ENCODE measurements at places on chromosomes 12 and 14. TPM values are rescaled to one million over a fixed set of nuclear protein-coding genes. Genes with fewer than 3 reads are reported as not detected.

MED13L gene
- 176 TPM for total RNA-seq

DNA sequence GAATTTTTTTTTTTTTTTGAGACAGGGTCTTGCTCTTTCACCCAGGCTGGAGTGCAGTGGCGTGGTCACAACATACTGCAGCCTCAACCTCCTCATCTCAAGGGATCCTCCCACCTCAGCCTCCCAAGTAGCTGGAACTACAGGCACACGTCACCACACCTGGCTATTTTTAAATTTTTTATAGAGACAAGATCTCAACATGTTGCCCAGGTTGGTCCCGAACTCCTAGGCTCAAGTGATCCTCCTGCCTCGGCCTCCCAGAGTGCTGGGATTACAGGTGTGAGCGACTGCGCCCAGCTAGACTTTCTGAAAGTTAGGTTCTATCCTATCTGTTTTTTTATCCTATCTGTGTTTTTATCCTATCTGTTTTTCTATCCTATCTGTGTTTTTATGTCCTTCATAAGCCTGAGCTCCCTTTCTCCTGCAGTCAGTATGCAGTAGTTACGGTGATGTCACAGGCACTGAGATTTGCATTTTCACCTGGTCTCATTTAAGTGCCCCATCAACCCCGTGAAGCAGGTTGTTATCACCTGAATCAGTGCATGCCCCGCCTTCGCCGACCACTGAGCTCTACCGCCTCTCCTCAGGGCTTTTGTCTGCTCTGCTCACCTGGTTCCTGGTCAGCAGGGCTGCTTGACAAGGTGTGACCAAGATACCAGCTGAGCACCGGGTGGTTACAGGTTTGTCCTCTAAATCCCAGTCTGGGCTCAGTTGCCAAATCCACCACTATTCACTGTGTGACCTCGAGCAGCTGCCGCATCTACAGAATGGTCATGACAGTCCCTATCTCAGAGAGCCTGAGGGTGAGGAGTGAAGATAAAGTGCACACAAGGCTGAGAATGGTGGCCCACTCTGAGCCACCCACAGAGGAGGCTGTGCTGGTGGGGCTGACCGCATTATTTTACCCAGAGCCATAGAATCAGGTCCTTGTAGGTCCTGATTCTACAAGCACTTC is 33.1 kb downstream of the SYNDIG1L start:
- DNase-seq, result no peak
- no peaks in the 10 kb centered on the region for H3K4me1 ChIP-seq
- no peak overlapping the region for H3K27ac ChIP-seq
- H3K4me3 ChIP-seq, result no peak overlapping the region

DNA sequence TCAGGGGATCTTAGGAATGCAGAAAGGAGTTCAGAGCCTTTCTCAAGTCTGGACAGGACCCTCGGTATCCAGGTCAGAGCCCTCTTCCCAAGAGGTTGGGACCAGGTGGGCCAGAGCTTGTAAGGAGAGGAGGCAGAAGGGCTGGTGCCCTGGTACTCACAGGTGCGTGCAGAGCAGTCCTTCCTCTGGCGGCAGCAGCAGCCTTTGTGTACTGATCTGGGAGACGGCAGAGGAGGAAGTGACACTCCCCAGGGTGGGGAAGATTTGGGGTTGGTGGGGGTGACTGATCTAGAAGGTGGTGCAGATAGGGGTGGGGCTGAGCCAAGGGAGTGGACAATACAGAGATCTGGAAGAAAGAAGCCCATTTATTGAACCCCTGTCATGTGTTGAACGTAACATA is at the start of gene ITGB7:
ITGB7 (minus strand) TSS at position 210 of the 400 bp plus-strand sequence. CDS start 6,808 bp downstream, outside the sequence.
- peaks cover 13% of the 10 kb centered on the region for H3K4me1 ChIP-seq
- no peaks in the 10 kb centered on the region for H3K27me3 ChIP-seq
- H3K36me3 ChIP-seq, result peaks cover 11% of the 10 kb centered on the region
- H3K27ac ChIP-seq, result no peak within 1 kb of the TSS
- DNase-seq, result no peak

NABP2 gene
- 52.9 TPM for total RNA-seq

DNA sequence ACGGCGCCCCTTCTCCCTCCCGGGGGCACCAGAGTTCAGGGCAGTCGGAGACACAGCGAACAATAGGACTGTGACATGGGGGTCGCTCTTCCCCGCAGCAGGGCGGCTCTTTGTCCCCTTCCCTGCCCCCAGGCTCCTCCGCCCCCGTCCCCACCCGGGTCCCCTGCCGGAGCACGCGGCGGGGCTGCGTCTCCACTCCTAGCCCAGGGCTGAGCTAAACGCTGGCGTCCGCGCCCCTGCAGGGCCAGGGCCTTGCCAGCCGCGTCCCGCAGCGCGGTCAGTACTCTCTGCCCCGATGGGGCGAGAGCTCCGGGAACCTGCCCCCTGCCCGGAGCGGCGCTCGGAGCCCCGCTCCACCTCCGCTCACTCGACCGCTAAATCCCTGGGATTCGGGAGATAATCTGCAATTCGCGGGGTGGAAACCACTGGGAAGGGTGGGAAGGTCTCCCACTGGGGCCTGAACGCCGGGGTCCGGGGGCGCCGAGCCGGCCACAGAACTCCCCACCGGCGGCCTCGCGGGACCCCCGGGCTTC is 825 bp upstream of the CCDC85C start:
- no peaks in the 10 kb centered on the region for H3K27me3 ChIP-seq
- DNase-seq, result no peak
- H3K4me1 ChIP-seq, result peaks cover 32% of the 10 kb centered on the region

DNA sequence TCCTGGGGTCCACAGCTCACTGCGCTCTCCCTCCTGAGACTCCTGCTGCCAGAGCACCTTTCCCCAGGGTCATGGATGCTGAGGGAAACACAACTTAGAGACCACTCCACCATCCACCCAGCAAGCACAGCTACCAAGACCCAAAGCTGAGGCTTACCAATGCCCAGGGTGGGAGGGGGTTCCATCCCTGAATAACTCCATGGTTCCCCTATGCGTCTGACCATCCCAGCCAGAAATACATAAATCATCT is 36.3 kb downstream of the DAD1 start:
- no peaks in the 10 kb centered on the region for H3K36me3 ChIP-seq
- H3K27me3 ChIP-seq, result no peaks in the 10 kb centered on the region
- no peak overlapping the region for H3K27ac ChIP-seq
- H3K4me1 ChIP-seq, result peaks cover 3% of the 10 kb centered on the region
- no peak for DNase-seq

- peaks cover 7% of the 10 kb centered on the region for H3K4me1 ChIP-seq
- H3K27me3 ChIP-seq, result no peaks in the 10 kb centered on the region
- peak overlapping the region; percentile 30 for H3K27ac ChIP-seq
- H3K4me3 ChIP-seq, result peak overlapping the region; percentile 28
- H3K36me3 ChIP-seq, result no peaks in the 10 kb centered on the region
Observed at GRCh38 chr12:50597200-50598195, 92.7 kb downstream of the DIP2B start.

DNA sequence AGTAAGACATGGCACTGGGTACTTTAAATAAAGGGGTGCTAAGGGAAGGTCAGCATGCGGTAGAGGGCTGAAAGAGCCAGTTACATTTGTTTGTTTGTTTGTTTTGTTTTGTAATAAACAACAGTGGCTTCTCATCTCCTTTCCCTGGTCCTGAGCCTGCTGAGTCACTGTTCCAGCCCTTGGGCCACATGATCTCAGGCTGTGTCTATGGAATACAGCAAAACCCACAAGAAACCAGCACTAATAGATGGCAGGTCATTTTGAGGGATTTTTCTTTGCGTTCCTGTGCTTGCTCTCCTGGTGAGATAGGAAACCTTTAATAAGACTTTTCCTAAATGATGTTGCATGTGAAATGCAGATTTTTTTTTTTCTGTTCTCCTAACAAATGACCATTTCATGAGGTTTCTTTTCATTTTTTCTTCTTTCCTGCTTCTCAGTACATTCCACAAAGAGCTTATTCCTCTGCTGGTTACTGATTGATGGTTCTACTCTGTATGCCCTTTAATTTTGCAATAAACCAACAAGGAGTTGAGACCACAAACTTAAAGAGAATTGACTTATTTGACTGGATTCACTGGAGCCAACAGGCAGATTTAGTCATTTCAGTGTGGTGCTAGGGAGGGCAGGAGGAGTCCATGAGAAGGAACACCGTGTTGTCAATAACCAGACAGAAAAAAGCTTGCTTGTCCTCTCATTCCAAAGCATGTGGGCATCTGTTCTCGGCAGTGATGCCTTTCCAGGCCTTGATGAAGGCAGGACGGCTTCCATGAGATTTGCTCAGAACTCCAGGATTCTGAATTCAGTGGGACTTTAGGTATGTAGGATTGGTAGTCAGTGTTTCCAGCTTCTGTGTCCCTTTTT is 459.2 kb downstream of the RAD51B start:
- no peaks in the 10 kb centered on the region for H3K27me3 ChIP-seq
- H3K27ac ChIP-seq, result peak overlapping the region; percentile 3
- no peaks in the 10 kb centered on the region for H3K36me3 ChIP-seq

GRCh38 chr12:14920475-14921126 is 17.7 kb downstream of the ERP27 start:
- no peaks in the 10 kb centered on the region for H3K27me3 ChIP-seq
- H3K4me1 ChIP-seq, result no peaks in the 10 kb centered on the region
- DNase-seq, result no peak
- no peak overlapping the region for H3K4me3 ChIP-seq
- H3K36me3 ChIP-seq, result no peaks in the 10 kb centered on the region
- no peak overlapping the region for H3K27ac ChIP-seq

OAS1 gene
- total RNA-seq, result 0.64 TPM

DNA sequence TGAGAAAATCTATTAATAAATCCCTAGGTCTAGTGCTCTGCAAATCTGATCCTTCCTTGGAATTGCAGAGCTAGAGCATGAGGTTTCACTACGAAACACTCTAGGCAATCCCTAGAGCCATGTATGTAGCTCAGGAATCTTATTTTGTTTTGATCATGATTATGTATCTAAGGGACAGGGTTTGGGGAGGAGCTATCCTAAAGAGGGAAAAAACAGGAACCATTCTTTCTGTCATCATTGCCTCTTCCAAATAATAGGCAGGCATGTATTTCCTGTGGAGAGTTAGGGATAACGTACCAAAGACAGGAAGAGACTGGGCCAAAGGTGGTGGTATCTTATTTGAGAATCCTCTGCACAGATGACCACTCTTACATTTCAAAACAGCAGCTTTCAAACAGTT is 88.8 kb upstream of the GTF2A1 start:
- H3K4me1 ChIP-seq, result no peaks in the 10 kb centered on the region
- no peak overlapping the region for H3K27ac ChIP-seq
- no peak for DNase-seq
- no peak overlapping the region for H3K4me3 ChIP-seq
- H3K36me3 ChIP-seq, result no peaks in the 10 kb centered on the region

RIPK3 gene
- total RNA-seq, result not detected

SERPINA3 gene
- total RNA-seq, result 4.3 TPM

DNA sequence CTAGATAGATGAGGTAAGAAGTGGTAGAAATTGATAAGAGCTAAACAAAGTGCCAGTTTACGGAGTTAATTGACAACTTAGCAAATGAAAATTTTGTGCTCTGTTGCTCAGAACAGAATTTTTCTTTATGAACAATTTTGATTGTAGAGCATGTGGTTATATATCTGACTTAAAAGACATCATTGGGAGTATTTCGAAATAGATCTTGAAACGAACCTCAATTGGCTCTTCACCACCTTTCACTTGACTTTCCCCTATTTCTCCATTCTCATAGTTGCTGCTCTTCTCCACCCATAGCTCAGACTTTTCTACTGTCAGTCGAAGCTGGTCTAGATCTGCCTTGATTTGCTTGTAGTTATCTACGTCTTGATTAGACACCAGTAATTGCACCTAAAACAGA is 212.1 kb downstream of the ITPR2 start:
- DNase-seq, result no peak
- H3K27me3 ChIP-seq, result no peaks in the 10 kb centered on the region
- H3K4me1 ChIP-seq, result no peaks in the 10 kb centered on the region
- H3K27ac ChIP-seq, result no peak overlapping the region
- H3K4me3 ChIP-seq, result no peak overlapping the region

LALBA gene
- total RNA-seq, result not detected

GRCh38 chr12:123767613-123768012 is 5.5 kb downstream of the DNAH10 start:
- no peaks in the 10 kb centered on the region for H3K4me1 ChIP-seq
- H3K27ac ChIP-seq, result no peak overlapping the region
- H3K27me3 ChIP-seq, result no peaks in the 10 kb centered on the region
- DNase-seq, result no peak

ENDOU gene
- not detected for total RNA-seq

DNA sequence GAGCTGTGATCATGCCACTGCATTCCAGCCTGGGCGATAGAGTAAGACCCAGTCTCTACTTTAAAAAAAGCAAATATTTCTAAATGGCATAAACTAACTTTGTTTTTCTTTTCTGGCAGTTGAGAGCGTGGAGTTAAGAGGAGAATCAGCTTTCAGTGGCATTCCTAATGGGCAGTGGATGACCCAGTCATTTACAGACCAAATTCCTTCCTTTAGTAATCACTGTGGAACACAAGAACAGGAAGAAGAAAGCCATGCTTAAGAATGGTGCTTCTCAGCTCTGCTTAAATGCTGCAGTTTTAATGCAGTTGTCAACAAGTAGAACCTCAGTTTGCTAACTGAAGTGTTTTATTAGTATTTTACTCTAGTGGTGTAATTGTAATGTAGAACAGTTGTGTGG is 21.2 kb downstream of the TDG start:
- H3K27me3 ChIP-seq, result no peaks in the 10 kb centered on the region
- H3K36me3 ChIP-seq, result peaks cover 34% of the 10 kb centered on the region
- H3K4me1 ChIP-seq, result no peaks in the 10 kb centered on the region
- DNase-seq, result no peak

DNA sequence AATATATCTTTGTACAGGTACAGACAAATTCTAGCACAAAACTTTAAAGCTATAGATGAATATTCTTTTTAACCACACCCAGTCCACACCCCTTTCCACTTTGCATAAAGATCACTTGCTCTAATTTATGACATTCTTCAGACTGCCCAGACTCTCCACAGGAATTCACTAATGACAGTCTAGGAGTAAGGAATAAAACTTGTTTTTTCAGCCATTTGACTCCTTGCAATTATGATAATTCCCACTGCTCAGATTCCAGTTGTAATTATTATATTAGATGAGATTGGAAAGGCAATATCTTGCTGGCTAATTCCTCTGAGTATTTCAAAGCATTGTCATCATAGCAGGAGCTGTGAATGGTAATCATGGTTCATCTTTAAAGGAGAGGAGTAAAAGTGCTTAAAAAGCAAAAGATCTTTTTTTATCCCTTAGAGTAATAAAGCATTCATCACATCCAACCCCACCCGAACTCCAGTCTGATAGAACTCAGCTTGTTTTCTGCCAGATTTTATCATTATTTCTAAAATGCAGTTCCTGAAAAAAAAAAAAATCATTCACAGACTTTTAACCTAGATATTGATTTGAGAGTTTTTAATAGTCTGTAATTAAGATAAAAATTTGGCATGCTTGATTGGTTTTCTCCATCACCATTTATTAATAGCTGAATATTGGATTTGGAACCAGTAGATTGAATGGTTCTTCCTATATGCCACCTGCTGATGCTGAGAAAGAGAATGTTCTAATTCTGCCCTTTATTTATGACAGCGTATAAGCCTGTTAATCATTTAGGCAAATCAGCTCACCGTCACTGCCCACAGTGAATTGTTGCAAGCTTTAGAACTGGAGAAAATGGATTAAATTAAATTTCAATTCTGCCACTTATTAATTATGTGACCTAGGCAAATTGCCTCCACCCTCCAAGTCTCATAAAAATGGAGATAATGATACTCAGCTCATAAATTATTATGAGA is 93.9 kb upstream of the RASSF8 start:
- H3K4me1 ChIP-seq, result no peaks in the 10 kb centered on the region
- DNase-seq, result no peak
- H3K27me3 ChIP-seq, result no peaks in the 10 kb centered on the region
- H3K4me3 ChIP-seq, result no peak overlapping the region

GRCh38 chr12:9669534-9669933 is at the start of gene CLEC2D:
CLEC2D (plus strand) TSS chr12:9669713; CDS start chr12:9669735, 22 bp downstream.
- peaks cover 13% of the 10 kb centered on the region for H3K4me1 ChIP-seq
- no peak within 1 kb of the TSS for H3K4me3 ChIP-seq
- H3K27ac ChIP-seq, result no peak within 1 kb of the TSS
- no peaks in the 10 kb centered on the region for H3K36me3 ChIP-seq

- H3K4me1 ChIP-seq, result peaks cover 10% of the 10 kb centered on the region
- H3K27me3 ChIP-seq, result no peaks in the 10 kb centered on the region
- H3K4me3 ChIP-seq, result no peak overlapping the region
Observed at GRCh38 chr14:52844262-52845060, 53.1 kb upstream of the GNPNAT1 start.

Measured in HCT116 (cell line).